ENCODE measurements at places on chromosomes 11 and 22.

GRCh38 chr11:80495116-80495515 lies 1054.3 kb upstream of the TENM4 start:
- DNase-seq = no peak

DNA sequence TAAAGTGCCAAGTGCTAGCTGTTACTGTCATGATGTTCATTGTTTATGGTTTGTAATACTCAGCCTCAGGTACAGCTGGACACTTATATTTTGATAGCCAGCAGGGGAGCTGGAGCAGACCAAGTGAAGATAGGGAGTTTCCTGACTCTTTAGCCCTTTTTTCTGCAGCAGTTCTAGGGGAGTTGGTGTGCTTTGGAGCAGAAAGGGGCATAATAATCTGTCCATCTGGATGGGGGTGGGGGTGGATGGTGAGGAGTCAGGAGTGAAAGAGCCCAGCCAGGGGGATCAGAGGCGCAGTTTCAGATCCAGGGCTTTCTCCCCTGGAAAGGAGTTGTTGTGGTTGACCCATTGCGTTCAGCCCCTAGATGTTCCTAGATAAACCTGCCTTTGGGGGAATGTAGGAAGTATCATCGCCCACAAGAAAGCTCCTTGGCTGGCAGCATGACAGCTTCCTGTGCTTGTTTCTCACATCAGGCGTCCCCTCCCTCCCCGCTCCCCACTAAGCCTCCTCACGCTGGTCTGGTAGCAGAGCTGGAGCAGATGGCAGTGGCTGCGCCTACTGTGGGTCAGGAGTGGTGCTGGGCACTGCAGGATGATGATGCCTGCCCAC lies 41.9 kb downstream of the MED15 start:
- peak; percentile 26 for DNase-seq

DNA sequence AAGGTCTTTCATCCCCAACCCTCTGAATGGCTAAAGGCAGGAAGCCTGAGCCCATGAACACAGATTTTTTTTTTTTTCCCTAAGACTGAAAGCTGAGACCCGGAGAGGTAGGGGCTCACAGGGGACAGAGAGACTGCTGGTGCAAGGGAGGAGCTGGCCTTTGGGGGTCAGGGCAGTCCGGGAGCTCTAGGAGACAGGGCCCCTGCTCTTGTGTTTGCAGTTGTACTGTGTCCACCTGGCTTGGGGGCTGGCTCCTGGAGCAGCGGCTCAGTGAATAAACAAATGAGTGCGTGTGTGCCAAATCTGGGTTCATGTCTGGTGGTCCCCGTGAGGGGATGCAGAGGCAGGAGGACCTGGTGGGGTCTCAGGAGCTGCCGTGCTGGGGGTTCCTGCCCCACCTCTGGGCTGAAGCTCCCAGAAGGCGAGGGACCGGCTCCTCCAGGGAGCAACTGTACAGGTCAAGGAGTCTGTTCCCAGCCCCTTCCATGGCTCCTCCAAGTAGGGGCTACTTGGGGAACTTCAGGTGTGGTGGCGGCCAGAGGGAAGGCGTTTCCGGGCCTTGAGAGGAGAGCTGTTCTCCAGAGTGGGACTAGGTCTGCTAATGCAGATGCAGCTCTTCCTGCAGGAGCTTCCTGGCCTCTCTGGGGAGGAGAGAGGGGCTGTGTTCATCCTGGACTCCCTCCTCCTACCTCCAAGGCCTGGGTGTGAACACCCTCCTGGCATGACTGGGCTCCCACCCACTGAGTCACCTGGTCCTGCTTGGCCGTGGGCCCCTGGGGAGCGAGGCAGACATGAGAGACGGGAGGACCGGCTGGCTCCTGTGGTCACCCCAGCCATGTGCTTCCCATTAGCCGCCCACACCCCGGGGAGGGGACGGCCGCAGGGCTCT lies 57.6 kb downstream of the FBXO7 start:
- no peak for DNase-seq

DNA sequence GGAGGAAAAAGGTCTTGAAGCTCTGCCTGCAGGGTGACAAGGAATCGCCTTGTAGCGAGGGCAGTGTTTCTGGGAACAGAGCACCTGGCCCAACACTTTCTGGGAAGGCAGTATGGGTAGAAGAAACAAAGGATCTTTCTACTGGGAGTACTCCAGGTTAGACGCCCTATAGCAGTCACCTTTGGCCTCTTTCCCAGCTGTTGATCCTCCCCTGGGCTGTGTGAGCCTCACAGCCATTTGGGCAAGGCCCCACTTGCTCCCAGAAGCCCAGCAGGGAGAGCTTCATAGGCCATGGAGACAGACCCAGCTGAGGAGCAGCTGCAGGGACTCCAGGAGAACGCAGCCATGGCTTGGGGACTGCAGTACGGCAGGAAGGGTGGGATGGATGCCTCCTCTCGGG lies 1.2 kb downstream of the SLCO2B1 start:
- DNase-seq = no peak

DNA sequence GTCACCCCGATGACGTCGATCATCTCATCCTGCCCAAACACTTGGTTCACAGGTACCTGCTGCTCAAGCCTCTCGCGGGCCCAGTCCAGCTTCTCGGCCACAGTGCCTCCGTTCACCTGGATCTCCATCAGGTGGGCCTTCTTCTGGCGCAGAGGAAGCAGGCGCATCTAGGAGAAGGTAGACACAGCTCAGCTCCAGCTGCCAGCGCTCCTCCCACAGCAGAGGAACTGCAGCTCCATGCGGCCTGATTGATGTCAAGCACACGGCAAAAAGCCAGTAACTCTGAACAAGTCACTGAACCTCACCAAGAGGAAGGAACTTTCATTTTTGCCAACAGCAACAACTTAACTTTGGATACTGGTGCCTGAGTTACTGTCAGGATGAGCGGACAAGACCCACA lies 4.0 kb downstream of the RPL3 start:
- no peak for DNase-seq

DNA sequence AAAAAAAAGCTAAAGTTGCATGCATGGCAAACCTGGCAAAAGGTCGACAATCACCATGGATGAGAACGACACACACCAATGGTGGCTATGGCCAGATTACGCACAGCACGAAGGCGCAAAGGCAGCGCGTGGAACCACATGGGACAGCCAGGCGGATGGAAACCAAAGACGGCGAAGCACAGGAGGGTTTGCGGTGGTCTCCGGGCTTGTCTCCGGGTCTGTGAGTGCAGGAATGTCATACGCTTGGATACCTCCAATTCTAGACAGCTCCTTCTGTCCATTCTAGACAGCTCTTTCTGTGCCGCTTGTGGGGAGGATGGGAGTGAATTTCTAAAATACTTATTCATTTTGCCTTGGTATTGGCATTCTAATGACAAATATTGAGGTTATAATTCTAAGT lies 685.4 kb downstream of the BRD1 start:
- no peak for DNase-seq

DNA sequence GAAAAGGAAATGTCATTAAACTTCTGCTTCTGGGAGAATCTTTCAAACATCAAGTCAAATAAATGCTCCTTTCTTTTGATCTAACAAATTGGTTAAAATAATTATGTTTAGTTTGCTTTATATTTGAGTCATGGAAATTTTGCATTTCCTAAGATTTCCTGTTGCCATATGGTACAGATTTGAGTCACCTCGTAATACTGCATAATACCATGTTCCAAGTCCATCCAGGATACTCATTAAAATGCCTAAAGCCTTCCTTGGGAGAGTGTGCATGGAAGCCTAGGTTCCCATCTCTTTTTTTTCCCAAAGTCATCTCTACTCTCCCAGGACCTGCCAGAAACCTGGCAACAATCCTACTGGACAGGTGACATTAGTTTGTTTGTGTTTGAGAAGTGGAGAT lies 4.2 kb downstream of the OR9I1 start:
- no peak for DNase-seq

DNA sequence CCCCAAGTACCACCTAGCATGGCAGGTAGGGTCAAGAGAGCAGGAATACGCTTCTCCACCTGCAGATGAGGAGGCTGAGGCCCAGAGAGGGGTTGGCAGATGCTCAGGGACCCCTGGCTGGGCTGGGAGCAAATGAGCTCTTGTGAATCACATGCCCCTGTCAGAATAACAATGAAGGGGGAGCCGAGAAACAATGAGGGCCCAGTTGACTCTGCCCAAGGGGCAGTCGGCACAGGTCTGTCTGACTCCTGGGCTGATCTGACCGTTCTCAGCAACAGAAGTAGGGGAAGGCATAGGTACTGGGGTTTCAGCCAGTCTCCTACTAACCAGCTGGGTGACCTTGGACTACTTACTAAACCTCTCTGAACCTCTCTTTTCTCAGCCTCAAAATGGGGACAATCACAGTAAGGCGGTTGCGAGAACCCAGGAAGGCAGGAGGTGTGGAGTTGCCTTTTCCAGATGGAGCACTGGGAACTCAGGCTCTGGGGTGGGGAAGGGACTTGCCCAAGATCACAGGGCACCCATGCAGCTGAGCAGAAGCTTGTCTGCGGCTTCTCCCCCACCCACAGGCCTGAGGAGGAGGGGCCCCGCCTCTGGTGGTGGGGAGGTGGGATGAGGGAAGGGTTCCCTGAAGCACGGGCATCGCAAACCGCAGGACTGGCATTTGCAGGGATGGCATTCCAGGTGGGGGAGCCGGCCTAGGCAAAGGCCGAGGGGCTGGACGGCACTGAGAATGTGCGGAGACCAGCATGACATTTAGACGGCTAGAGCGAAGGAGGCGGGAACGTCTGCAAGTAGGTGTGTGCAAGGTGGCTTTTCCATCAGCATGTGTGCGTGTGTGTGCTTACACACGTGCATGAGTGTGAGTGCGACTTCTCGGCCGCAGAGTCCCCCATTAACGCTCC lies 163.0 kb downstream of the MN1 start:
- no peak for DNase-seq

DNA sequence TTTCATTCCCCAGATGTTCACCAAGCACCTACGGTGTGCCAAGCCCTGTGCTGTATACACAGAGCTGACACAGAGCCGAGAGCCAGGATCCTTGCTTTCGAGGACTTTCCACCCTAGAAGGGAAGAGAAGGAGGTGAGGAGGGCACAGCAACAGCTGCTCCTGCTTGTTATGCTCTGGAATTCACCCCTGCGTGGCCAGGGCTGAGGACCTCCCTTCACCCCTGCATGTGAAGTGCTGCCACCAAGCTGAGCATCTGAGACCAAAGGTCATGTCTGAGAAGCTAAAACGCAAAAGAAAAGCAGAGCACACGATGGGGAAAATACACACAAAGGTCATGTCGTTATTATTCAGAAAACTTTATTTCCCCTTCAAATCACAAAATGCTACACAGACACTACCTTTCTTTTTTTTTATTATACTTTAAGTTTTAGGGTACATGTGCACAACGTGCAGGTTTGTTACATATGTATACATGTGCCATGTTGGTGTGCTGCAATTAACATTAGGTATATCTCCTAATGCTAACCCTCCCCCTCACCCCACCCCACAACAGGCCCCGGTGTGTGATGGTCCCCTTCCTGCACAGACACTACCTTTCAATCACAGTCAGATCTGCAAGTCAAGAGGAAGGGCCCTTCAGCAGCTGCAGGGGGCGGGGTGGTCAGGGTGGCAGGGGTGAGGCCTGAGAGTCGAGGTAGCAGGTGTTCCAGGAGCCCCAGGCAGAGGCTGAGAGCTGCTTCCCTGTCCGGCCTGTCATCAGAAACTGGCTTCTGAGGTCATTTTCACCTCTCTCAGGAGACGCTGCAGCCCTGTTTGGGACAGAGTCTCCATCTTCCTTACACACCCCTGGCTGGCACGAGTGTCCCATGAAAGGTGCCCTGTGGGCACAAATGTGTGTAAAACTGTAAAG lies 40.1 kb upstream of the PRR5 start:
- DNase-seq = no peak

- peak; percentile 39 for DNase-seq
Observed at GRCh38 chr11:77047007-77047927, 13.1 kb downstream of the B3GNT6 start.

GRCh38 chr11:105740164-105740903 lies 130.5 kb downstream of the GRIA4 start:
- DNase-seq = no peak

GRCh38 chr22:23262518-23263332 lies 82.4 kb downstream of the BCR start:
- DNase-seq = no peak

DNA sequence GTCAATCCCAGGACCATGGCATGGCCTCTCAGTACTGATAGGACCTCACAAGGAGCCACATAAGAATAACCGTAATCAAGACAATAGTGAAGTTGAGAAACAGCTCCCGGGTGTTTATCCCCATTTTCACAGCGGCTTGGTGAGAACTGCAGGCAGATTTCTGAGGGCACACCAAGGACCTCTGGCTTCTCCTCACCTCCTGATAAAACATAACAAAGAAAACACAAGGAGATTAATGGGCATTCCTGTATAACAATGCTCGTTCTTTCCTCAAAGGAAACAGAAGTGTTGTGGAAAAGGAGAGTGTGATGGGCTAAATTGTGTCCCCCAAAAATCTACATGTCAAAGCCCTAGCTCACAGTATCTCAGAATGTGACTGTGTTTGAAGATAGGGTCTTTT lies 4.0 kb downstream of the SLN start:
- no peak for DNase-seq

- no peak for DNase-seq
Observed at GRCh38 chr11:129992161-129992944, 10.3 kb downstream of the PRDM10 start.

- DNase-seq = no peak
Observed at GRCh38 chr22:30047364-30047738, 32.9 kb upstream of the HORMAD2 start.

DNA sequence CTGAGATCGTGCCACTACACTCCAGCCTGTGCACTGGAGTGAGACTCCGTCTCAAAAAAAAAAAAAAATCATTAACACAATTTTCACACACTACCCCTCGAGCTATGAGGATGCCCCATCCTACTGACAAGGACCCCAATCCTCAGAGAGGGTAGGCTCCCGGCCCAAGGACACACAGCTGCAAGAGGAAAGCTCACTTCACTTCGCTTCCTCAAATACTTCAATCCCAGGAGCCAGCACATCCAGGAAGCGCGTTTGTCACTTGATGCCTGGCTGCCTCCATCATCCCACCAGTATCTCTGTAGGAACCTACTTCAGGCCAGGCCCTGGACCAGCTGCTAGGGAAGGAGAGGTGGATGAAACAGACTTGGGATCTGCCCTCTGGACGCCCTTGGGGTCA lies 144.0 kb downstream of the CRYBB2 start:
- no peak for DNase-seq

GRCh38 chr11:122523846-122524805 lies 131.4 kb upstream of the UBASH3B start:
- no peak for DNase-seq

DNA sequence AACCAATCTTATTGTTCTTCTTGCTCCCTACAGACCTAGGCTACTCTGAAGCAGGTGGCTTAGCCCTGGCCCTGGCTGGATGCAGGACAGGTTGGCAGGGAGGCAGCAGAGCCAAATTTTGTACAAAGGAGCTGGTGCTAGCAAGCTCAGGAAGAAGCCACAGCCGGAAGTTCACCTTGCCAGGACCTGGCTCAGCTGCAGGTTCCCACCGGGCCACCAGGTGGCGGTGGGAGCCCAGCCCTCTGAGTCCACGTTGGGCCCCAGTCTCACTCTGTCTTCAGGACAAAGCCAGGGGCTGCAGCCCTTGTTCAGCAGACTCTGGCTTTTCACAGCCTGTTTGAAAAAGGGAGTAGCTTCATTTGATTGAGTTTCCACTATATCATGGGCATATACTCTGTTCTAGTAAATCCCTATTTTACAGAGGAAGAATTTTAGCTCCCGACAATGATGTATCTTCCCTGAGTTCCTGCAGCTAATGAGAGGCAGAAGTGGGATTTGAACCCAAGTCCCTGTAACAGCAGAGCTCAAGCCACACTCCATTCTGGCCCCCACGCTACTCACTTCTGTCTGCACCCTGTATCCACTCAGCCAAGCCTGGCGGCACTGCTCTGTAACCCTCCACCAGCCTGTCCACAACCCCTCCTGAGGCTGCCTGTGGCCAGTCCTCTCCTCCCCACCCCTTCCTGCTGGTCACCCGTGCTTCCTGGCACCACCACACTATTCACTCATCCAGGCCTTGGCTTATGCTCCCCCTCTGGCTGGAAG lies 3.3 kb downstream of the TKFC start:
- DNase-seq = peak; percentile 60

Data from stimulated activated CD8-positive, alpha-beta memory T cell treated with anti-CD3 and anti-CD28 coated beads, Interleukin-7, amount 100 ng/mL, for 1 hour (primary cell).